ENCODE measurements at places on chromosomes 11 and 22.
A peak's percentile ranks its signal among the peaks of the same experiment; 100 is the strongest.

DNA sequence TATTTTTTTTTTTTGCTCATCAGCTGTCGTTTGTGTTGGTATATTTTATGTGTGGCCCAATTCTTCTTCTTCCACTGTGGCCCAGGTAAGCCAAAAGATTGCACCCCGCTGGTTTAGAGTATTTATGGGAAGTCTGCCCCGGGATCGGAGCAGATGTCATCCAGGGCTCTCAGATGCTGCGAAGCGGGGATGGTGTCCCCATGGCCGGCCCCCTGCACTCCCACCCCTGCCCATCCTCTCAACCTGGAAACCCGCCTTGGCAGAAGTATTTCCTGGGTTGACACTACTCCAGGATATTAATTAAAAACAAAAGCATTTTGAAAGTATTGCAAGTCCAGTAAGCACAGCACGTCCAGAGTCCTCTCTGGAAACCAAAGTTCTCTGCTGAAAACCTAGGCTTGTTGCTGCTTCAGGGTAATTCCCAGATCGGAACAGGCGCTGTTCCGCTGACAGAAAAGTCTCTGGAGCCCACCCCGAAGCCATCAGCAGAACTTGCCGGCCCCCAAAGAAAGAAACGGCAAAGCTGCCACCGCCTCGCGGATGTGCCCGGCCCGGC lies 833 bp downstream of the SCUBE2 start:
- peak; percentile 28 for DNase-seq

GRCh38 chr11:117634756-117635603 lies 162.0 kb downstream of the DSCAML1 start:
- DNase-seq: no peak

- no peak for DNase-seq
Measured at GRCh38 chr11:126162306-126163030, 49.0 kb downstream of the RPUSD4 start.

DNA sequence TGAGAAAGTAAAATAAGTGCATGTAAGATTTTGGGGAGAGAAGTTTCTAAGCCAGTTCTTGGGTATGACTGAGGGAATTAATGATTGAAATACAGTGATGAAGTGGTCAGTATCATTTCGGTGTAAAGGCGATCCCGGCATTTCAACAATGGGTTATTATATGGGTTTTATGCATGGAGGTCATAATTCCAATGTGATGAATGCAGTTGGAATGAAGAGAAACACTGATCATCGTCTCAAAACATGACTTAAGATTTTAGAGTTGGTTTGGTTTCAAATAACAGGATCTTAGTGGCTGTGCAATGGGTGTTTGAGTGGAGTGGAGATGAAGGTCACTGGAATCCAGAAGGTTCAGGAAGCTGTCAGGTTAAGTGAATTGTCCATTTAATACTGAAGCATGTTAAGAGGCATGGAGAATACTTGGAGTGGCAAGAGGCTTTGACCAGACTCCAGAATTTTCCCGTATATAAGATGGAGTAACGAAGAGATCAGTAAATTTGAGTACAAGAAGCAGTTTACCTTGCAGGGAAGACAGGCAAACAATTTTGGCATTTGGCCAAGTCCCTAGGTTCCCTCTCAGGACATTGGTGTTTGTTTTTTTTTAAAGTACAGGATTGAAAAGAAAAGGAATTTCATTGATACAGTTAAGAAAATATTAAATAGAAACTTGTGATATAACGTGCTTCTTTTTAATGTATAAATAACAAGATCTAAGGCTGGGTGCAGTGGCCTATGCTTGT lies 96.4 kb upstream of the BIRC3 start:
- DNase-seq: no peak

- DNase-seq: no peak
Measured at GRCh38 chr11:17629113-17629512, 82.1 kb downstream of the OTOG start.

GRCh38 chr22:32473388-32473952 lies 1.1 kb upstream of the FBXO7 start:
- DNase-seq: peak; percentile 71

DNA sequence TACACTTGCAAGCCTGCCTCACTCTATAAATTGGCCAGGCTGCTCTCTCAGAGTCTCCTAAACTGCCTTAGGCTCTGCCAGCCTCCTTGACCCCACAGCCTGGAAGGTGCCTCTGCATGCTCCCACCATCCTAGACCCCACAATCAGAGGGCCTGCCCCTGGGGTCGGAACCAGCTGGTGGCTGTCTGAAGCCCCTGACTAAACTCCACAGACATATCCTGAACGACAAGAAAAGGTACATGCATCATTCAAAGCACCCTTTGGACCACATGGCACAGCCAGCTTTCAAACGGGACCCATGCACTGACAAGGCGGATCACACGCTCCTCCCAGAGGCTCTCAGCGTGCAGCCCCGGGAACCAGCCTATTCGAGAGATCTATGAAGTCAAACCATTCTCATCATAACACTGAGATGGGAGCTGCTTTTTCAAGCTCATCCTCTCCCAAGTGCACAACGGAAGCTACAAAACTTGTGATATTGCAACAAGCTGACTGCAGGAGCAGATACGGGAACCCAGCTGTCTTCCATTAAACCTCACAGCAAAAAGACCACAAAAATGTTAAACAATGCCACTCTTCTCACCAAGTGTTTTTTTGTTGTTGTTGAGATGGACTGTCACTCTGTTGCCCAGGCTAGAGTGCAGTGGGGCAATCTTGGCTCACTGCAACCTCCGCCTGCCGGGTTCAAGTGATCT lies 8.1 kb downstream of the SHANK2 start:
- DNase-seq: no peak

DNA sequence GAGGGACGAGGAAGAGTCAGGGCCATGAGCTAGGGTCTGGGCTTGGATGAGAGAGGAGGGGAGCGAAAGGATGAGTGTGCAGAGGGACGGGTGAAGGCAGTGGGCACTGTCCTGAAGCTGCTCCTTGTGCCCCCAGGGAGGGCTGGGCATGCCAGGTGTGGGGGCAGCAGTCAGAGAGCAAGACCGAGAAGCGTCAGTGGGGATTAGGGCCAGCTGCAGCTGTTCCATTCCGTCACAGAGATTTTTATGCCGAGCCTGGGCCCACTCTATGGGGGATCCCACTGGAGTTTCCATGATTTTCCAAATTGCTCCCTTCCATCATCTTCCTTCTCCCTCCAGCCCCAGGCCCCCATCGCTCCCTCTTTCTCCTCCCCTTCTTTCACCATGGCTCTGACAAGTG lies 93.2 kb downstream of the NECTIN1 start:
- no peak for DNase-seq

- DNase-seq: peak; percentile 58
Measured at GRCh38 chr11:1293619-1294015, 15.8 kb downstream of the TOLLIP start.

DNA sequence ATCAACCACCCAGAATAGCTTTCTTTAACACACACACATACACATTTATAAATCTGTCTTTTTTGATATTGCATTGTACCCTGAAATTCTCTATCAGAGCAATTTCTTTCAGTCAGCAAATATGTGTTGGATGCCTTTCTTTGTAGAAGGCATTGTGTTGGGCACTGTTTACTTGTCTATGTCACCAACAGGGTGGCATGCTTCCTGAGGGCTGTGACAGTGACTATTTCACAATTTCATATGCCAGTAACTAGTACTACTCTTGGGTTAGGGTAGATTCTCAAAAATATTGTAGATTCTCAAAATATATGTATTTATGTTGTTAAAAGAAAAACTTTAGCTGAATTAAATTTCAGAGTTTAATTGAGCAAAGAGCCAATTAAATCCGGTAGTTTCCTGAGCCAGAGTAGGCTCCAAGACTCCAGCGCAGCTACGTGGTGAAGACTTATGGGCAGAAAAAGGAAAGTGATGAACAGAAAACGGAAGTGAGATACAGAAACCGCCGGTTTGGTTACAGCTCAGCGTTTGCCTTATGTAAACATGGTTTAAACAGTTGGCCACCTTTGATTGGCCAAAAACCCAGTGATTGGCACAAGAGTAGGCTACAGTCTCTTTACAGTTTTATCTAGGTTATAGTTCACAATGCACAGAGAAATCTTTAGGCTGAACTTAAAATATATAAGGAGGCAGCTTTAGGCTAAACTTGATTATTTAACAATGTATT lies 723.3 kb downstream of the NTM start:
- DNase-seq: no peak

GRCh38 chr11:35735411-35735810 lies 72.8 kb downstream of the TRIM44 start:
- DNase-seq: no peak

DNA sequence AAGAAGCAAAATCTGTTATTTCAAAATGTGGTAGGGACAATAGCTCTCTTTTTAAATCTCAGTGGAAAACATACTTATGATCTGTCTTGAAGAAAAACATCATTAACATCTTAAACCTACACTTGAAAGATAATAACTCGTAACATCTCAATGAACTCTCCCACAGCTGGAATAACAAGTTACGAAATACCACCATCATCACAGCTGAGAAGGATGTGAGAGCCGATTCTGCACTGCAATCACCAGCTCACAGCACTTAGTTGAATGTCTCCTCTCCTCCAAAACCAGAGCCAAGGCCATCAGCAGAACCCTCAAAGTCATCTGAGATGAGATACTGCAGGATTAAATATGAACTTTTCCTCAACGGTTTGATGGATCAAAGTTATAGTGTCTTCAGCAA lies 124.3 kb downstream of the ARHGAP20 start:
- DNase-seq: no peak

DNA sequence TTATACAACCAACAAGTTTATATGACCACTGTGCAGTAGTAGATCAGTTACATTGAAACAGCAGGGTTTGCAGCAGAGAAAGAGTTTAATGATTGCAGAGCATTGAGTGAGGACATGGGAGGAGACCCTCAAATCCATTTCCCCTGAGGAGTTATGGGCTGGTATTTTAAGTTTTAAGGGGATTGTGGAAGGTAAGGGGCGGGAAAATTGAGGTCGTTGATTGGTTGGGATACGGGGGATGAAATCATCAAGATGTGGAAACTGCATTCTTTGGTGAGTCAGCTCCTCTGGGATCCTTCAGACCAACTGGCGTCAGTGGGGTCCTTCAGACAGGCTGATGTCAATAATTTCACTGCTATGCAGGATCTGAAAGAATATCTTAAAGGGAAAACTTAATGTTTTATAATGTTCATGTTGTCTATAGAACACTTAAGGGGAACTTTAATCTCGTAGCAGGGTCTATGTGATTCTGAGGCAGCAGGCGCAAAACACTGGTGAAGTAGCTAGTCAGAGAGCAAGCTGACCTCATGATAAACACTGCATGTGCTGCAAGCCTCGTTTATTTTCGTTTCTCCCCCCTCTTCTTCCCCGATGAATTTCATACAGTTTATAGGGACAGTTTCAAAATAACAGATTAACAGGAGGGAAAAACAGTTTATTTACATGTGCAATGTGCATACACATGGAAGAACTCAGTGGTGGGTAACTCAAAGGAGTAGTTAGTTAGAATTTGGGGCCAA lies 17.4 kb upstream of the BACE1-AS start:
- DNase-seq: no peak

DNA sequence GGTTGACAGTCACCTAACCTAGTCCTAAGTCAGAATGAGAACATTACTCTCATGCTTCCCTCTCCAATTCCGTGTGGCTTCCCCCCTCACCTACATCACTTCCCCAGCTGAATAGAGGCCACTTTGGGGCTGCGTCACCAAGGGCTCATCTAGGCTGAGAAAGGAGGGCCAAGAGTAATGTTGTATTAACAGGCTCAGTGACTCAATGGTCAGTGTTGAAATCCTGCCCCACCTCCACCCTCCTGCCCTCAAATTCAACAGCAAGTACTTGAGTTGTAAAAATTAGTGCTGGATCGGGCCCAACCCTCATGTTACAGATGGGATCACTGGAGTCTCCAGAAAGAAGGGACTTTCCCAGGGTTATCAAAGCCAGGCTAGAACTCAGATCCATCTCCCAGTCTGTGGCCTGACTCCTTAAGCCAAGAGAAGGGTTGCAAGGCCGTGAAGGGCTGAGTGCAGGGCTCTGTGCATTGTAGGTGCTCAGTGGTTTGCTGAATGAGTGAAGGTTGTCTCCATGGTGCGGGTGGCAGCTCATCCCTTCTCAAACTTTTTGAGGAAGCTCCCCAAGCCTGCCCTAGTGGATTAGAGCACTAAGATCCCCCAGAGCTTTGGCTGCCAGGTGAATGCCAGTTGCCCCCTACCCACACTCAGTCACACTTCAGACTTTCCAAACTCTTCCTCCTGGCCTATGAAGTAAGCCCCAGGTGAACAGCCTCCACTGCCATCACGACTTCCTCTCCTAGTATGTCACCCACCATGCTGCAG lies 3.2 kb downstream of the DGAT2 start:
- no peak for DNase-seq

DNA sequence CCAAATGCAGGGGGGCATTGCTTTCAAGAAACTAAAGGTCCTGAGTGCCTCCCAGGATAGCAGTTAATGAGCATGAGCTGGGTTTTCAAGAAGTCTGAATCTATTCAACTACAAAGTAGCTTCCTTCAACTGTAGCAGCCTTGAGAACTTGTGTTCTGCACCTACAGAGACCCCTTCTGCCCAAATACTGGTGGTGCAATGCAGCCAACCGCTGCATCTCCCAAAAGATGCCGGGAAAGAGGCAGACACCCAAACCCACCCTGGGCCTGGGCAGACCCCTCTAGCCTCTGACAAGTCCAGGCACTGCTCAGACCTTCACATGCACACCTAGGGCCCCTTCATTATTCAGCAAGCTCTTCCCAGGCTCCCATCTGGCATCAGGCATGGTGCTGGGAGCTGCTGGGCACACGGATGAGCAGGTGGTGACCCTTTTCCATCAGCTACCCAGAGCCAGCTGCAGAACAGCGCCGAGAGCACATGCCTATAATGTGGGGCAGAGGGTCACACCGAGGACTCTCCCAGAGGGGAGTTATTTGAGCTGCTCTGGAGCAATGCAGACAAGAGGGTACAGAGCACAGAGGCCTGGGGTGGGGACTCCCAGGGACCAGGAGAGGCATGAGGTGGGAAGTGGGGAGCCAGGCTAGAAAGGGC lies 44.9 kb upstream of the ETS1 start:
- peak; percentile 23 for DNase-seq

GRCh38 chr11:14270690-14271542 lies 88.1 kb downstream of the RRAS2 start:
- DNase-seq: no peak

- DNase-seq: peak; percentile 33
Measured at GRCh38 chr11:114061681-114062049, 2.2 kb downstream of the ZBTB16 start.

GRCh38 chr11:8277691-8278090 lies 14.0 kb upstream of the LMO1 start:
- DNase-seq: no peak

GRCh38 chr11:1235901-1236315 lies 13.0 kb downstream of the MUC5B start:
- no peak for DNase-seq

DNA sequence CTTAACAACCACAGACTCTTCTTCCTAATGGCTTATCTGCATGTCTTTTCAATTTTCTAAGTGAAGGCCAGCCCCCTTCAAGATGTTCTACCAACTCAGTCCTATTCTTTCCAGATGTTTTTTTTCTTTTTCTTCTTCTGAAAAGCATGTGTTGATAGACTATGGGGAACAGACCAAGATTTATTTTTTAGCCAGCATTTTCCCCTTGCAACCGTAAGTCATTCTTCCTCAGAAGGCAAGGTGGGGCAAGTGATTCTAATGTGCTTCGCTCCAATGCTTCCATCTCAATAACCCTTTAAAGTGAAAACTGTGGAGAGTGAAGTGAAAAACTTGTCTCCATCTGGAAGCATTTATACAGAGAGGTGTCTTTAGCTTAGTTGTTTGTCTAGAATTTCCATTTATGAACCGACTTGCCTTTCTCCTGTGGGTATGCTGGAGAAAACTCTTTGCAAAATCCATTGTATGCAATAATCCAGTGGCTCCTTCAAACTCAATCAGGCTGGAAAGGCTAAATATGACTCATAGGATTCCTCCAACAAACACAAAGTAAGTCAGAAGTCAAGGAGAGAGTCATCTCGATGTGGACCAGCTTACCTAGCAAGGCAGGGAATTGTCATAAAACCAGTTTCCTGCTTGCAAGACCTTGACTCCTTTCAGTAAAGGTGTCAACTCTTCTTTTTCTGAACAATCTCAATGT lies 83.7 kb downstream of the MAML2 start:
- no peak for DNase-seq

Data from cerebellar cortex (tissue), 1 donor.